ENCODE measurements at places on chromosomes 16 and 17.
A peak's percentile ranks its signal among the peaks of the same experiment; 100 is the strongest.

DNA sequence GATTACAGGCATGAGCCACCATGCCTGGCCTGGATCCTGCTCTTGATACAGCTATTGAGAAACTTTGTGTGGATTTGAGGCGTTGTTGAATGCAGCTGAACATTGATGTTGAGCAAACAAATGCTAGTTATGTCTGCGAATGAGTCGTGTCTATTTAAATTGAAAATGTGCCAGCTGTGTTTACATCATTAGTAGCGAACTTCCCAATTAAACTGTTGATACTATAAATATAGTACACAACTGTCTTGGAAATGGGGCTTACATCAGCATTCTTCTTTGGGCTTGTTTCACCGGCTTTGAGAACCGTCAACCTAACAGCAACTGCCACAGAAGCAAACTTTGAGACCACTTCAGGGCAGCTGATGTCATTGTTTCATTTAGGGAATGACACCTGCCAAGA lies 251.9 kb downstream of the RBFOX1 start:
- no peak for DNase-seq

DNA sequence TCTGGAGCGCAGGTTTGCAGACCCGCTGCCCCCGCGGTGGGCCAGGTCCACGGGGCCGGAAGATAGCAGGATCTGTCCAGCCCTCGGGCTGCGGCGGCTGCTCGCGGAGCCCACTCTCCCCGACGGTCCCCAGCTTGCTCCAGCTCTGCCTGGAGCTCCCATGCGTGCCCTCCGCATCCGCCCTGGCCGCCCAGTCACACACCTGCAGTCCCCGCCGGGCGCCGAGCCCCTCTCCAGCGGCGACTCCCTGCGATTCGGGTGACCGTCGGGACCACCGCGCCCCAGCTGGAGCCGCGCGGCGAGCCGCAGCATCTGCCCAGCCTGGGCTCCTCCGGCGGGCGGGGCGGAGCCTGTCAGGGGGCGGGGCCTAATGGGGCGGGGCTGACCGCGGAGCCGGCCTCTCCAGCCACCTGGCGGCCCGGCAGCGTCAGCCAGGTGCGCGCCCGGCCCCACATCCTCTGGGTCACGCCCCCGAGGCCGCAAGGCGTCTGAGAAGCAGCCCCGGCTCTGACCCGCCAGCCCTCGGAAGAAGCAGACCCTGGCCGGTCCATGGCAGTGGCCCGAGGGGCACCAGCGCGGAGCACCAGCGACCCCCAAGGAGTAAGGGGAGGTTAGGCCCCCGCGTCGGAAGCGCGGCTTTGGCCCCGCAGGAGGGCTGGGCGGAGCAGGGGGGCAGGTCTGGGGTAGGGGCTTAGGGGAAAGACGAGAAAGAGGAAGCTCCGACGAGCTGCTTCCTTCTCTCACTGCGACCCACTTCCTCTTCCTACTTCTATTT lies at the start of gene PIK3R5:
Gene PIK3R5 (minus strand): TSS at position 314 of the 775 bp plus-strand sequence. CDS start 54,213 bp downstream, outside the sequence.
- DNase-seq = no peak

DNA sequence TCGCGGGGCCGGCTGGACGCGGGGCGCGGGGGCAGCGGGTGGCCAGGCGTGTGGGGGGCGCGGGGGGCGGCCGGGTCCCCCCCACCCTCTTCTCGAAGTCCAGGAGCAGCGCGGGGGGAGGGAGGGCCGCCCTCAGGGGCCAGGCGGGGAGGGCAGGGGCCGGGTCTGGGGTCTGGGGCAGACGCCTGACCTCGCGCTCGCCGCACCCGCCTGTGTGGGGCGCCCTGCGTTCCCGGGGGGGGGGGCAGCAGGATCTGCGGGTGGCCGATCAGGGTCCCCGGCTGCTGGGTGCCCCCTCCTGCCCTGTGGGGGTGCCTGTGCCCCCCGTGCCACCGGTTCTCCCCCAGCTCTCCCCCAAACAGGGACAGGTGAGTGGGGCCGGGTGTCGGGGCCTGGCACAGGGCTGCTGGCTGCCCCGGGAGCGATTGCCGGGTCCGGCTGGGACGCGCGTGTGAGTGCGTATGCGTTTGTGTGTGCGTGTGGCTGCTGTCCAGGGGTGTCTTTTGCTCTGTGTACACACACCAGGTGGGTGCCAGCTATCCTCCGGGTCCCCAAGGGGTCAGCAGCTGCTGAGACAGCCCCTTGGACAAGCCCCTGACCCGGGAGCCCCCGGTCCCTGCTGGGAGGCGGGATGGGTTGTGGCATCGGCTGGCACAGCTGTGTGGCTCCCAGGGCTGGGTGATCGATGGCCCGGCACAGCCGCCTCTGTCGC lies 663 bp downstream of the PRR35 start:
- DNase-seq = no peak

DNA sequence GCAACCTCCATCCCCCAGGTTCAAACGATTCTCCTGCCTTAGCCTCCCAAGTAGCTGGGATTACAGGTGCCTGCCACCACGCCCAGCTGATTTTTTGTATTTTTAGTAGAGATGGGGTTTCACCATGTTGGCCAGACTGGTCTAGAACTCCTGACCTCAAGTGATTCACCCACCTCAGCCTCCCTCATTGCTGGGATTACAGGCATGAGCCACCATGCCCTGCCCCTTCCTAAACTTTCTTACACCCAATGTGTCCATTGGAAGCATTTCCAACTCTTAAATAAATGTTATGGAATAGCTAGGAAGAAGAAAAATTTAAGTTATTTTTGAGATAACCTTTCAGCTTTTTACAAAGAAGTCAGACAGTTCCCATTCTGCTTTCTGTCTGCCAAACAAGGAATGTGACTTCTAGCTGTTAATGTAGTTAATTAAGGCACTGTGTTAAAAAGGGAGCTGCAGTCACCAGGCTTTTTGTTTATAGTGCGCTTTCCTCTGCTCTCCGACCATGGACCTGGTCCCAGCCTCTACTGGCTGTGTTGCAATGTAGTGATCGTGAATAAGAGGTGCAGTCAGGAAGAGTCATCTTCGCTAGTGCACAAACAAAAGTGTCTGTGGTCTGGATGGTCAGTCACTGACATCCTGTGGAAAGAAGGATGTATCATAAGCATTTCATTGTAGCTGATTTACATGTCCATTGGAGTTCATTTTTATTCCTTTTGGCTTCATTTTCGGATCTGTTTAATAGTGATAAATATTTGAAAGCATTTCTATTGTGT lies 39.7 kb downstream of the USP10 start:
- no peak for DNase-seq

DNA sequence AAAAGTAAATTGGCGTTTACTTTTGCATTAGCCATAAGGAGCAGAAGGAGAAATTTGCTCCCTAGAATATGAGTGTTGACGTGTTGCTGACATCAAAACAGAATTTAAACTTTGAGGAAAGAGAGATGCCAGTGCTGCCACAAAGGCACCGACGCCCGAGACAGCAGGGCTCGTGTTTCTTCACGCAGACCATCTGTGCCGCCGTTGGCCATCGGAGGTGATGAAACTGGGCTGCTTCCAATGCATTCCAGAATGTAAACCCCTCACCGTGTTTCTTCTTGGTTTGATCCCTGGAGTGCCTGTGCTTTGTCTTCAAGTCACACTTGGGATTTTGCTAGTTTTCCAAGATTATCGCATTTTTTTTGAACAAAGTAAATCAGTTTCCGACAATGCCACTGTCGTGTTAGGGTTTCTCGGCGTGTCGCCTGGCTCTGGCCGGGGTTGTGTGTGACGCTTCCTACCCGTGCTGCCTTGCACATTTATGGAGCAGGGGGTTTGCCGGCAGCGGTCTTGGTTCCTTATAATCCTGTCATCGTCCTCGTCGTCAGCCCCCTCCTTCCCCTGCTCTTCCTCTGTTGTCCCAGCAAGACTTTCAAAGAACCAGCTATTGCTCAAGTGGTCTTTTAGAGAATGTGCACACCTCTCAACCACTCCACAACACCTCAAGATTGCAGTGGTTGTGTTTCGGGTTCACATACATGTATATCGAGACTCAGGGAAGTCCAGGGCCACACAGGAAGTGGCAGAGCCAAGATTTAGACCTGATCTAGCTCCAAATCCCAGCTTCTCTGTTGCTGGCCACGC lies 103.9 kb downstream of the METRNL start:
- DNase-seq = no peak

- DNase-seq = no peak
These were observed 85.2 kb downstream of the KSR1 start for GRCh38 chr17:27541301-27542023.

- no peak for DNase-seq
These were observed 126.7 kb upstream of the FOXF1 start for GRCh38 chr16:86383488-86384262.

- DNase-seq = peak; percentile 73
These were observed 26.6 kb upstream of the KCNG4 start for GRCh38 chr16:84266451-84266850.

- peak; percentile 95 for DNase-seq
These were observed 3.0 kb downstream of the BORCS6 start for GRCh38 chr17:8186787-8187516.

DNA sequence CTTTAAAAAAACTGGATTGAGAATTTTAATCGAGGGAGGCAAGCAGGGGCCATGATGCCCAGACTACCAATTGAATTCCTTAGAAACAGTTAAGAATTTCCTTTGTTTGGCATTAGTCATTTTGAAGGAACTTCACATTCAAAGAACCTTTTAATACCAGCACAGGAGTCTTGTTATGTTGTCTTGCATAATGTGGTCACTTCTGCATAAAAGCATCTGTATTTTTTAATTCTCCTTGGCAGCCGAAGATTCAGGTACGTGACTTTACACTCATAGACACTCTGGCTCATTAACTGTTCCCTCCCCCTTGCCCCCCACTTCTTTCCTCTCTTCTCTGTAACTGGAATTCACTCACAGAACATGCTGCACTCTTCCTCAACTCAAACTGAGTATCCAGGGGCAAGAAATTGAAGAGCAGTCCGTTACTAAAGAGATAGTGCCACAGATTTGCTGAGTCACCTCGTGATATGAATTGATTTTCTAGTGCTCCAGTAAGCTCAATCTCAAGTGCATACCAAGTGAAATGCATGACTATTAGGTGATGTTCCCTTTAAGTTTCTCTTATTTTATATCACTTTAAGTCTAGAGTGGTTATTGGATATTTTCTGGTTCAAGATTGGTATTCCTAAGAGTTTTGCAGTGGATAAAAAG lies 572.2 kb upstream of the SOX9 start:
- no peak for DNase-seq

DNA sequence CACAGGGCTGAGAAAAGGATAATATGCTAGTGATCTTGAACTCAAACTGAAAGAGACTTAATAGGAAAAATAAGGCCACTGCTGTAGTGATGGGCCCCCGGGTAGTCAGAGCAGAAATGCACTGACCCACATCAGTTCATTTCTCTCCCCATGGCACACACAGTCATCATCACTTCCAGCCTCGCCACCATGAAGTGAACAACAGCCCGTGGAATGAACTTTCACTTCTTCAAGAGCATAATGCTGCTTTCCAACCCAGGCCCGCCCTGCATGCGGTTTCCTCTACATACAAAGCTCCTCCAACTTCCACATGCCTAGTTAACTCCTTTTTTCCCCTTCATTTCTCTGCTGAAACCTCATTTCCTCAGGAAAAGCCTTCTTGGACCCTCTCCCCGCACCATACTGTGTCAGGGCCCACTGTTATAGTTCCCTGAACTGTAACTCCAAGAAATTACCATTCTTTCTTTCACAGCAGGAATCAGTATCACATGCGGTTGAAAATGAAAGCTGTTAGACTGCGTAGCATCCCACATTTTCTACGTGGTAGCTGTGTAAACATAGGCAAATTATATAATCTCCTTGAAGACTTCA lies 65.8 kb upstream of the SMIM36 start:
- DNase-seq = peak; percentile 16

GRCh38 chr16:85820604-85821372 lies 21.3 kb downstream of the COX4I1 start:
- DNase-seq = no peak

DNA sequence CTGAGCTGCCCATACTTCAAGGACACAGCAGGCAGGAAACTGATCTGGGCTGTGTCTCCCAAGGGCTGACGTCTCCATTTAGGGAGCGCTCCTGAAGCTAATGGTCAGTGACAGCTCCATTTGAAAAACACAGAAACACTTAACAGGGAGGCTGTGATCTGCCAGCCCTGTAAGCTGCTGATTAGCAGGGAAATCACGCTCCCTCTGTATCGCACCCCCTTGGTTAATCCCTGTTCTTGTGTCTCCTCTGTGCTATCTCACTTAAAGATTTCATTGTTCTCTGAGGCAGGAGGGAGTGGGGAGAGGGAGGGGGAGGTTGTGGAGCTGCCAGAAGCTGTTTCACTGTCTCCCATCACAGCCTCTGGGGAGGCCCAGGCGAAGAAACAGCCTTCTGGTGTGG lies 47.4 kb upstream of the CACNG3 start:
- no peak for DNase-seq

DNA sequence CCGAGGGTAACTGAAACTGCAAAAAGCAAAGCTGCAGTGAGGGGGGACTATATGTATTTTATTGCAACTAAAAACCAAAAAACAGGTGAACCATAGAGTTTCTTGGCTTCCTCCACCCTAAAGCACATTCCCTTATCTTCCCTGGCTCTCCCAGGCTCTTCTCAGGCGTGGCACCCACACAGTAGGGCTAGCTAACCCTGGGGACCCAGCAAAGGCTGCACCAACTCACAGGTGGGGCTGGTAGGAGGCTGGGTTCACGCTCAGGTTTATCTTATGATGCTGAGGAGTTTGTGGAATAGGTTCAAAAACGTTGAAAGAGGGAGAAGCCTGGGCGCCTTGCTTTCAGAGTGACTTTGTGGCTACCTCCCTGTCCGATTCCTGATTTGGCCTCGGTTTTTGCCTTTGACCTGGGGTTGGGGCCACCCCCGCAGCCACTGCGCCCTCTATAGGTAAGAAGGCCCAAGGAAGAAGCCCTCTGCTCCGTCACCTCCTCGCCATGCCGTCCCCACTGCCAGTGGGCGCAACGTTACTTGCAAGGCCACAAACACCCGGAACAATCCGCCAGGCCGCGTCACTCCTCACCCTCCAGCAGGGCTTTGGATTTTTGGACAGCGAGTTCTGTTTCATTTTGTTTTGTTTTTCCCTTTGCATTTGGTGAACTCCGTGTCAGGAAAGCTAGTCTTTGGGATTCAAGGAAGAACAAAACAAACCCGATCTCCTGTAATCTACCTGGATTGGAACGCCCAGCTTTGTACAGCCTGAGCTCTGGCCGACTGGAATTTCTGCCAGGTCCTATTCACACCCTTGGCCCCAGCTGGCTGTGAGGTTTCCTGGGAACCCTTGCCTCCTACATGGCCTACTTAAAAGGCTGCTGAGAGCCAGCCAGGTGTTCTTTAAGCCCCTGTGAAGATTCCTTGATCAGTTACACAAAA lies 60.8 kb downstream of the TBC1D16 start:
- DNase-seq = no peak

DNA sequence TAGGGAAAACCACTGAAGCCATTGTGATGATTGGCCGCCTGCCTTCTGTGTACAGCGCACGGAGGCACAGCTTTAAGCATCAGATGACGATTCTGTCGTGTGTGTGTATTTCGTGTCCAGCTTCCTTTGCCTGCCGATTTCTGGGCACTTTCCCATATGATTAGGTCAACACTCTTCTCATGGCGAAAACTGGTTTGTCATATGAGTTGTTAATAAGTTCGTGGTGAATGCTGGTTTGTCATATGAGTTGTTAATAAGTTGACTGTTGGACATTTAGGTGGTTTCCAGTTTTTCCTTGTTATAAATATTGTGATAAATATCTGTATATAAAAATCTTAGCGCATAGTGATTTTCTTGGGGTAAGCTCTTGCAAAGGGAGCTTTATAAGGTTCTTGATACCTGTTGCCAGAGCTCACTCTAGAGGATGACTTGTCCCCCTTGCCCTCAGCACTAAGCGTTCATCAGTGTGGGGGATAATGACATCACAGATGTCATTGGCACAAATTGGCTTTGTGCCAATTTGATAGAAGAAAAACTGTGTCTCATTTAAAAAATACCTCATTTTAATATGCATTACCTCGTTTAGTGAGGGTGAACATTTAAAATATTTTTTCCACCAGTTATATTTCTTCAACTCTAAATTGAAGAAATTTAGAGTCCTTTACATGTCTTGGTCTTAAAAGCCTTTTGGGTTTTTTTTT lies 40.0 kb downstream of the PGS1 start:
- DNase-seq = no peak

Data from SW480 (cell line).